Hematopoietic multipotent progenitor cell treated with erythropoietin and hydrocortisone succinate and interleukin-3 and kit ligand, for 4 days (in vitro differentiated cells): ENCODE measurements at places on chromosomes 2 and 18.

GRCh38 chr2:237217995-237218616, 132.4 kb downstream of the COPS8 start:
- no peak for DNase-seq

GRCh38 chr2:179528576-179529069, 264.0 kb upstream of the SESTD1 start:
- DNase-seq, result no peak

DNA sequence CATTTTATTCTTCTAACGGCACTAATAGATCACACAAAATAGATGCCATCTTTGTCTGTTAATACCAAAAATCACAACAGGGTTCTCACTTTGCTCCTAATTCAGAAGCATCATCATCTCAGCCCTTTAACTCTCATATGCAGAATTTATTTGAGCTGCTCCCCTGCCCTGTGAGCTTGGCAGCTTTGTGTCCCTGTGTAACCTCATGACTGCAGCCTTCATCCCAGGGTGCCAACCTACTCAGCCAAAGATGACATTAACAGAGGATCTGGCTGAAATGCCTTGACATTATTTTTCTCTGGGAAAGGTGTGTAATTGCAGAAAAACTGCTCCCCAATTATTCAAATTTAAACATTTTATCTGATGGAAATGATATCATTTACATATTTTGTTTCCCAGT, 319.4 kb downstream of the NRXN1 start:
- no peak for DNase-seq

GRCh38 chr2:85441864-85442263, 23.4 kb downstream of the SH2D6 start:
- peak; percentile 48 for DNase-seq

GRCh38 chr2:189178054-189178453, 1.5 kb downstream of the COL5A2 start:
- no peak for DNase-seq

DNA sequence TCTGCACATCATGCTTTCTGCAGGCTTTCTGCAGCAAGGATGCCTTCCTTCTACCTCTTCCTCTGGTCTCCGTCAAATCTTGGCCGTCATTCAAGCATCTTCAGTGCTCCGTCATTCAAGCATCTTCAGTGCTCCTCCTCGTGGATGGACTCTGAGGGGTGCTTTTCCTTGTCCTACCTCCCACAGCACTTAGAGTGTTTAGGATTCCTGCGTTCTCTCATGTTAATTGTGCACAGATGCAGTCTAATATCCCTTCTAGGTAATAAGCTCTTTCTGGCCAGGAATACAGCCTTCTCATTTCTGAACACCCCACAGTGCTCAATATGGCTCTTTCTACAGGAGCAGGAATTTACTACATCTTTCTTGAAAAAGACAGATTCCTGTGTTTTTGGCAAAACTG, 59.8 kb downstream of the ZNF236 start:
- no peak for DNase-seq

GRCh38 chr2:2645162-2645855, 314.2 kb upstream of the MYT1L start:
- no peak for DNase-seq

DNA sequence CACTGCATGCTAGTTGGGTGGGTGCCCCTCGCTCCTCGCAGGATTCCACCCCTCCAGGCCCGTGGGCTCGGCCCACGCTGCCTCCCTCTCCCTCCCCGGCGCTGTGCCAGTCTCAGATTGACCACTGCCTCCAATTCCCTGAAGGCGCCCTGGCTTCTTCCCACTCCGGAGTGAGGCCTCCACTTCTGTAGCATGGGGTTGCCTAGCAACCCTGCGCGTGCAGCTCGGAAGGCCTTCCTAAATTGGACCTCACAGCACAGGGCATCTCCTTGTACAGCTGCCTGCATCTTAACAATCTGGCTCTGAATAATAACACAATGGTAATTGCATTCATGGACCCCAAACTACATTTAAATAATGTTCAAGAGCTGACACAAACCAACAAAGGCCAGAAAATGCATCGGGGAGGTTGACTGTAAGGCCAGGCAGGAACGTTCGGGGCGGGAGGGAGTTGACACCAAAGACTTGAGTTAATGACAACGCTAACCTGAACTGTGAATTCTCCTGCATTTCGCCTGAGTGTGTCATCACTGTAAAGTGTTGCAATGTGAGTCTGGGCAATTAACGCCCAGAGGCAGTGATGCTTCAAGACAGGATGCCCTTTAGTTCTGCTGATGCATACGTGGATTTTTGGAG, 222.9 kb downstream of the ZBTB7C start:
- no peak for DNase-seq

DNA sequence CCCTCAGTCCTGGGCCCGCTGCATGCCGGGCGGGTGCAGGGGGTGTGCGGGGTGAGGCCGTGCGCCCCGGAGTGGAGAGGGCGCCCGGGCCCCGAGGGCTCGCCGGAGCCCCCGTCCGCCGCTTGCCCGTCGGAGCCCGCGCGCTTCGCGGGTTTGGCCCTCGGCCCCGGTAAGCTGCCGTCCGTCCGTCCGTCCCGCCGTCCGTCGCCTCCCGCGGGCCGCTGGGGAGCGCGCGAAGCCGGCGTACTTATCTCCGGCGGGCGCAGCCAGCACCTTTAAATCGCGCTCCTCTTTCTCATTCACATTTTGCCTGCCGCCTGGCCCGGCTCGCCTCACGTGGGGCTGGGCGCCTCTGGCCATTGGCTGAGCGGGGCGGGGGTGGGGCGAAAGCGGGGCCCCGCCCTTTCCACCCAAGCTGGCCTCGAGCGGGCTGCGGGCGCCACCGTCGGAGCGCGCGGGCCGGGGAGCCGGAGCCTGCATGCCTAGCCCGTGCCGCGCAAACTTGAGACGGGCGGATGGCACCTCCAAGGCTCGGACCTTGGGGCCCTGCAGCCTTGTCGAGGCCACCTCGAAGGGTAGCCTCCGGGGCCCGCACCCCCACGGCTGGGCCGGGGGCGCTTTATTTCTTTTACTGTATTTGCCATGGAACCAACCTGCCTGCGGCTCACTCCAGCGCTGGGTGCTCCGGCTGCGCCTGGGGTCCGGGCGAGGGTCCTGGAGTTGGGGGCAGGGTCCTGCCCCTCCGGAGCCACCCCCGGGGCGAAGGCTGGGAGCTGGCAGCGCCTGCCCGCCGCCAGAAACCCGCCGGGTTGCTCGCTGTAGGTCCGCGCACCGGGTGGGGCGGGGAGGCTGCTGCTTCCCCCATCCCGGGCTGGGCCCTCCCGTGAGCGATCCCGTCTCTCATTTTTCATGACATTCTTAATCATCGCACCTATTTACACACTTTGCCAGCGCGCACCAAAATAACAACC, at the start of gene GBX2:
Gene GBX2 (minus strand): TSS at position 277 of the 971 bp plus-strand sequence. CDS start 415 bp downstream, outside the sequence.
- DNase-seq, result peak; percentile 59

- no peak for DNase-seq
Measured at GRCh38 chr18:42038936-42039335, 83.9 kb downstream of the PIK3C3 start.

DNA sequence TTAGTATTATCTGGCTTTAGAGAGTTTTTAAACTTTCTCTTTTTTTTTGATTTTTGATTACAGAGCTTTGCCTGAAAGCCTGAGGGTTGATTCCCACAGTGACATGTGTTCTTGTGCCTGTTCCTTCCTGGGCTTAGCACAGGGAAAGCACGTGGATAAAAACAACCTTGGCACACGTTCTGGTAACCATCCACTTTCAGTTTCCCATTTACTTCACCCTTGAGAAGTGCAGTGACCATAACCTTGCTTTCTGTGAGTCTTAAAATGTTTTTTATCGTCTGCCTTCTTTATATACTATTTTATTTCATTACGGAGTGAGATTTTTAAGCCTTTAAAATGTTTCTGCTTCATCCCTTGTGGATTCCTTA, 11.5 kb downstream of the CD226 start:
- DNase-seq, result no peak

- no peak for DNase-seq
Measured at GRCh38 chr2:239360421-239361310, 40.2 kb downstream of the HDAC4 start.

DNA sequence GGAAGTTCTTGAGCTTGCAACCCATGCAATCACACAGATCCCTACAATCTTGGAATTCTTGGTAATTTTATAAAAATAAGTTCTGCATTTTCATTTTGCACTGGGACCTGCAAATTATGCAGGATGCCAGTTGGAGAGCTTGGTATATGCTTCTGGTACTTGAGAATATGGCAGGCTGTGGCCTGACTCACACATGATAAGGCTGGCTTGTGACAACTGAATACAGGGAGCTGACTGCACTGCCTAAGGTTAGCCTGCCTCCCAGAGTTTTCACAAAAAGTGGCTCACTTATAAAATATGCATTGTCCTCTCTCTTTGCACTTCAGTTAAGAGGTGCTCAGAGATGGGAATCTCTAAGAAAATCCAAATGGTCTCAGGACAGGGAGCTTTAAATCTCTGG, 265.5 kb upstream of the KCNJ3 start:
- DNase-seq, result peak; percentile 7

GRCh38 chr2:105748566-105748965, 3.9 kb downstream of the NCK2 start:
- peak; percentile 24 for DNase-seq

DNA sequence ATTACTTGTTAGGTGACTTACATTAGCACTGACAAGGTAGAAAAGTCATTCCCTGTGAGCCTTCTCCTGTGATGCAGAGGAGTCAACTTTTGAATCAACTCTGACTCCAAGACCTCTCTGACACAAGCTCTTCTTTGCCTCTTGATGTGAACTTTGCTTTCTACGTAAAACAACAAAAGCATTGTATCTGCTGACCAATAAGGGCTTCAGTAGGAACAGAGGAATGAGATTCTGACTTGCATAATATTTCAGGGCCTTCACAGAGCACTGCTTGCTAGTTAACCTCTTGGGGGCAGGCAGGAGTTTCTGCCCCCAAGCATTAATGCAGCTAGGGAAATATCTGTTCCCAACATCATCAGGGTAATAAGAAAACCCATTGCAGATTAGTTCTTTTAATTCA, 791.5 kb downstream of the BCL11A start:
- DNase-seq, result peak; percentile 13

DNA sequence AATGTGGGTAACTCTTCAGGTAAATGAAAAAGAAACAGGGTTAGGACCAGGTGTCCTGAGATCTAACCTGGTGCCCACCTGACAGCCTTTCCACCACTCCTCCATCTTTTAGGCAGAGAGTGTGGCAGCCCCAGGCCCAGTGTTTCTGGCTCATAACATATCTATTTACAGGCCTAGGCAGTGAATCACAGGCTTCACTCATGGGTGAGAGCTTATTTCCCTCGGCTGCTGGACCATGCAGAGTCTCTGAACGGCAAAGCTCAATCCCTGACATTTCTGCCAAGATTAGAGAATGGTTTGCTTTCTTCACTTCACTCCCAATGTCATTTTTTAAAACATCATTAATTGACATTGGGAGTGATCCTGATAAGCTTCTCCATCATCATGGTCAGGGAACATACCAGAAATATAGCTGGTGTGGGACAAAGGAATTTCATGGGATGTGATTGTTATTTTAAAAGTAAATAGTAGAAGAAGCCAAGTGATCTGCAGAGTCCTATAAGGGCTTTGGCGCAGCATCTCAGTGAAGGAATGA, 323.9 kb downstream of the SETBP1 start:
- no peak for DNase-seq

DNA sequence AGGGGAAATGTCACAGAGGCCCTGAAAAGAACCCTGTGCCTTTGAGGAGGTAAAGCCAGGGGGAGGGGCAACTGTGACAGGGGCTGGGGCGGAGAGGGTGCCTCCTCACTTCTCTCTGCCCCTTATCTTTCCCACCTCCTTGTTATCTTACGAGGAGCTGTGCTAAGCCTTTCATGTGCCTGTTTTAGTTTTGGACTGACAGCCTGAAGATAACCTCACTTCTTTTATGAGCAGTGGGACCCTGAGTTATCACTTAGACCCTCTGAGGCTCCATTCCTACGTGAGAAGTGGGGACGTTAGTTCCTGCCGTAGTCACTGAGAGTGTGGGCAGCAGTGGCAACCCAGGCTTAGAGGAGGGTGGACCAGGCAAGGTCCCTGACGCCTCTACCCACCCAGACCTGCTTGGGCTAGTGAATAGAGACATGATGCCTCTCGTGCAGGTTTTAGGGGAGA, 39.5 kb upstream of the LBH start:
- peak; percentile 94 for DNase-seq

DNA sequence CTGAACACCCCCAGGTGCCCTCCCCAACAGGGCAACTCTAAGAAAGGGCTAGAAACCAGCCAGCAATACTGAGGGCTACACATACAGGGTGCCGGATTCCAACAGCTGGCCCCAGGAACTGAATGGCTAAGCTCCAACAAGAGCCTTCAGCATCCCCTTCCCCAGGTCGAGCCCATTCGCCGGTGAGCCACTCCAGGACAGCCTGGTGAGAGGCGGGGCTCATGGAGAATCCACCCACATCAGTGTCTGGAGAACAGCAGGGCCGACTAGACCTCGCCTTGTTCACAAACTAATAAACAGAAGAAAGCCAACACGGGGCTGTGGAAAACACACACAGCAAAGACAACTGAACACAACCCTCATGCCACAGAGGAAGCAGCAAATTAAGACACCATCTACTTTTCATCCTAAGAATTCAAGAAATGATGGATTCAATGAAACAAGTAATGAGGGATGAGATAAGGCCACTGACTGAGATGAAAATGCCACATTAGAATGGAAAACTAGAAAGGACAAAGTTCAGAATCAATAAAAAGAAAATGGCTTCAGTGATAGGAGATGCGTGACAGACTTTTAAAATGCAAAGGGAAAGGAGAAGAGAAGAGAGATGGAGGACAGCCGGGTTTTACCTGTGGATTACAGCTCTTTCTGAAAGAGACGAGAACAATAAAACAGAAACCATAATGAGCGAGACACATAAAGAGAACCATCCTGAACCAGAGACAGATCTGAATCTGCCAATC, 8.2 kb downstream of the PER2 start:
- no peak for DNase-seq

GRCh38 chr18:74242438-74243096, 49.2 kb downstream of the CYB5A start:
- peak; percentile 87 for DNase-seq

DNA sequence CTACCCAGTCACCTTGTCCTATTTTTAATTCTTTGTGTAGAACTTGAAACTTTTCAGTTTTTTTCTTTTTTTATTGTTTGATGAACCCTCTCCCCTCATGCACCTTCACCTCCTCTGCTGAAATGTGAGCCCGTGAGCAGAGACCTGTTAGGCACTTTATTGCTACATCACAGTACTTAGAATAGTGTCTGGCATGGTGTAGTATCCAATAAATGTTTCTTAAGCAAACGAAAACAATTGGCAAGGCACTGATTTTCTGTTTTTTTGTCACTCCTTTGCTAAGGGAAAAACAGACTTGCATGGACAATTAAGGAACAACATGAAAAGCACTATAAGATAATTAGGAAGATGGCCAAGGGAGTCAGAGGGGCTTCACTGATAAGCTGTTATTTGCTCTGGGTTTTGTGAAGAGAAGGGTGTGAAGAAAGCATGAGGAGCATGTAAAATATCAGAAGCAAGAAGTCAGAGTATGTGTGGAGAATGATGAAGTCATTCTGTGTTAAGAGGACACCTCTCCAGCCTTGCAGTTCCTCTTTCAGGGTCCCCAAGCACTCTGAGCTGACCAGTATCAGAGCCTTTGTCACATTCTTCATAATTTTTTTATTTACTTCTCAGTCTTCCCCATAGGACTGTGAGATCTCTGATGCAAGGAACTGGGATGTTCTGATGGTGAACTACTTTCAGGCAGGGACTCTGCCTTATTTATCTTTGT, 99.7 kb upstream of the CAVIN2 start:
- peak; percentile 54 for DNase-seq
